NCI-H1436 (cell line): ENCODE measurements at places on chromosomes 1 and 21.

GRCh38 chr1:6049419-6049818, 3.7 kb downstream of the KCNAB2 start:
- DNase-seq = no peak

DNA sequence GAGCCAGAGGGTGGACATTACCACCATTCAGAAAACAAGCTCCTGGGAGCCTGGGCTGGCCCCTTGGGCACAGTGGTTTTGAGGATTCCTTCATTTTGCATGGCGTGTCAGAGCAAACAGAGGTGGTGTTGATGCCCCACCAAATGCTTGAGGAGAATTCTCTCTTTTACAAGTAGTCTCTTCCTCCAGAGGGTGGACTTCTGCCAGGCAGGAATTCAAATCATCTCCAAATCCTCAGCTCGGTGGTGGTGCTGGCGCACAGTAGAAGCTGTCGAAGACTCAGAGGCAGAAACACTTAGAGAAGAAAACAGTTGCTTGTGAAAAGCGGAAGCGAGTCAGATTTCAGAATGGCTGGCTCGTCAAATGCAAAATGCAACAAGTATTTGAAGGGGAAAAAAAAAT, 3.4 kb upstream of the CHI3L1 start:
- no peak for DNase-seq

DNA sequence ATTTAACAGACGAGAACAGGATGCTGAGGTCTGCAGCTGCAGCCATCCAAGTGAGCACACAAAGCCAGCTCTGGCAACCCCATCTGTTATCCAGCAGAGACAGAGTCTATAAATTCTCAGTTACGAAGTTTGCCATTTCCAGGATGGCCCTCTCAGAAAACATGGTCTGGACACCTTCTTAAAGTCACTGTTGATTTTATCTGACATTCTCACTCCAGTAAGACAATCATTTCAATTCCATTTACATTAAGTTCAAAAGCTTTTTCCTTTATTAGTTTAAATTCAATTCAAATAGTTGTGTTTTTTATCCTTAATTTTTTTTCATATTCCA, 125.5 kb downstream of the DMRTB1 start:
- no peak for DNase-seq

DNA sequence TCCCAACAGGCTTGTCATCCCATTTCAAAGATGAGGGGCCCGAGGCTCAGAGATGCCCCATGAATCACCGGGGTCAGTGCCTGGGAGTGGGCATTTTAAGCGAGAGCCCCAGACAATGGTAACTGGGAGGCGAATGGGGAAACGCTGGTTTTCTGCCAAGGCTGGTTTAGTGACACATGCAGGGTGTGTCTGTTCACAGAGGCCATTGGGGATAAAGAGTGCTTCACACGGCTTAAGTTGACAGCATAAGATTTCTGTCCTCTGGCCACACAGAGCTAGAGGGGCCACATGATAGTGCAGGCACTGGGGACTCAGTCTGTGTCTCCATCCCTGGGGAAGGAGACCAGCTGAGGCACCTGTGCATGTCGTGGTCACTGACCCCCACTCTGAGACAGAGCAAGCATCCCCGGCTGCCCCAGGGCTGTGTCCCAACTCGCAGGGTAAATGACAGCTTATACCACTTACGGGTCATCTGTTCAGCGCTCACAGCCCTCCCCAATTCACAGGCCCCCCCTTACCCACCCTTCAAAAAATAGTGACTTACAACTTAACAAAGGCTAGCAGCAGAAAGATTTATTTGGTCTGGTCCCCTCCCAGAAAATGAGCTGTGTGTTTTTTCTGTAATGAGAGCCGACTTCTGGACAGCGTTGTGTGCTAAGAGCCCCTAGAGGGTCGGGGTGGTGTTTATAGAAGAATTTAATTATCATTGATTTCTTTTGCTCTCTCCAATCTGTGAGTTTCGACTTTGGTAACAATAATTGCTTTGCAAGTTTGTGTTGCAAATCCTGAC, 34.9 kb upstream of the ARHGEF16 start:
- DNase-seq = peak; percentile 59

- no peak for DNase-seq
Observed at GRCh38 chr1:64631346-64632034, 113.4 kb upstream of the RAVER2 start.

GRCh38 chr1:11804666-11805421, 920 bp downstream of the MTHFR start:
- peak; percentile 30 for DNase-seq

- DNase-seq = no peak
Observed at GRCh38 chr21:22758478-22758877, 1760.3 kb downstream of the NCAM2 start.

DNA sequence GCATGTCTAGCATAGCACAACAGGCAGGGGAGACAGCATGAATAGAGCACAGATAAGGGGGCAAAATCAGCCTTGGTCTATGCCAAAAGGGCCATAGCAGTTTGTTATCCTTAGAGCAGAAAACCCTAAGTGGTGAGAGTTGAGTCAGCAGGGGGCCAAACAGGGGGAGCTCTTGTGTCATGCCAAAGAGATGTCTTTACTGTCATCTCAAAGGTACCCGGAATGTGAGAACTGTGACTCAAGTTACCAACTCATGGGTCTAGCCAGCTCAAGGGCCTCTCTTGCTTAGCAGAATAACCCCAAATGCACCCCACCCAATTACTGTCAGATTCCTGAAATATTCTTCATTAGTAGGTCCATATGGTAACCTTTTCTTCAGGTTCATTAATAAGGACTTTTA, 45.9 kb upstream of the NRDC start:
- no peak for DNase-seq

DNA sequence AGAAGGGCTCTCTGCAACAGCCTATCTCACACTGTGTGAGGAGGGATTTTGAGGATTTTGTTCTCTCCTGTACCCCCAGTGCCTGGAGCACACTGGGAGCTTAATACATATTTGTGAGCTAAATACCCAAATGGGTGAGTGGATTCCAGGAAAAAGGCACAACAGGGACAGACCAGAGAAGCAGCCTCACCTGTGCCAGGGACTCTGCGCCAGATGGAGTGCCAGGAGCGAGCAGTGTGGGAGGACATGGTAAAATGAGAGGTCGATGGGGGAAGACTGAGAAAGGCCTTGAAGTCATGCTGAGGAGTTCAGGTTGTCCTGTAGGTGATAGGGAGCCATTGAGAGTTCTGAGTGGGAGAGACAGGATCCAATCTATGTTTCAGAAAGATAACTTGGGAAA, 11.0 kb upstream of the KCNA2 start:
- no peak for DNase-seq

DNA sequence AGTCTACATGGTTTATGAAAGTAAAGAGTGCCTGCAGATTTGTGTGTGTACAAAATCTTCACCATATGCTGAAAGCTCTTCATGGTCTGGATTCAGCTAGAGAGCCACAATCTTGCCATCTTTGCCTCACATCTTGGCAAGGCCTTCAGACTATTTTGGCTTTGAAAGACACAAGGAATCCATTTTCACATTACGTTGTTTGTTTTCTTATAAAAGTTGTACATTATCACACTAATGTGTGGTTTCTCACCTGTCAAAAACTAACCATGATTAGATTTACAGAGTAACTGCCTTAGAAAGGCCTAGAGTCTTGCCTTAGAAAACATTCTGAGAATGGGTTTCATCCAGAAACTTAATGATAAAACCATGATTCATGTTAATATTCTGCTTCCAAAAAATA, 494.6 kb downstream of the NEGR1 start:
- no peak for DNase-seq

GRCh38 chr21:16279731-16280581, 550.2 kb downstream of the USP25 start:
- no peak for DNase-seq

- DNase-seq = no peak
Observed at GRCh38 chr1:184161071-184161698, 109.7 kb downstream of the TSEN15 start.

DNA sequence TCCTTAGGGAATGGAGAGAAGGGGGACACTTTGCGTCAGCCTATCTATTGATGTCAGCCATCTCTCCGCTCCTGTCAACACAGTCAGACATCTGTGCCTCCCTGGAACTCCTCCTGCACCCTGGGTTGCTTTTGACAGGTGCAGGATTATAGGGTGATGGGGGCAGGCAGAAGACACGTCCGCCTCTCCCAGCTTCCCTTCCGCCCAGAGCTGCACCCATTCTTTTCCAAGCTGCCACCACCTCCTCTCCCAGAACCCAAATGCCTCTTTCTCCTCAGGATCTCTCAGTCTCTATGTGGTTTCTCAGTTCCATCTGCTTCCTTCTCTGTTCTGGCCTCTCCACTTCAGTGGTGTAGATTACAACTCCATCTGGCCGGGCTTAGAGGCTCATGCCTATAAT, 17.1 kb upstream of the KIF1B start:
- no peak for DNase-seq

- no peak for DNase-seq
Observed at GRCh38 chr21:38989745-38990423, 184.2 kb downstream of the ETS2 start.

GRCh38 chr1:2378441-2378851, 12.9 kb downstream of the MORN1 start:
- DNase-seq = no peak

DNA sequence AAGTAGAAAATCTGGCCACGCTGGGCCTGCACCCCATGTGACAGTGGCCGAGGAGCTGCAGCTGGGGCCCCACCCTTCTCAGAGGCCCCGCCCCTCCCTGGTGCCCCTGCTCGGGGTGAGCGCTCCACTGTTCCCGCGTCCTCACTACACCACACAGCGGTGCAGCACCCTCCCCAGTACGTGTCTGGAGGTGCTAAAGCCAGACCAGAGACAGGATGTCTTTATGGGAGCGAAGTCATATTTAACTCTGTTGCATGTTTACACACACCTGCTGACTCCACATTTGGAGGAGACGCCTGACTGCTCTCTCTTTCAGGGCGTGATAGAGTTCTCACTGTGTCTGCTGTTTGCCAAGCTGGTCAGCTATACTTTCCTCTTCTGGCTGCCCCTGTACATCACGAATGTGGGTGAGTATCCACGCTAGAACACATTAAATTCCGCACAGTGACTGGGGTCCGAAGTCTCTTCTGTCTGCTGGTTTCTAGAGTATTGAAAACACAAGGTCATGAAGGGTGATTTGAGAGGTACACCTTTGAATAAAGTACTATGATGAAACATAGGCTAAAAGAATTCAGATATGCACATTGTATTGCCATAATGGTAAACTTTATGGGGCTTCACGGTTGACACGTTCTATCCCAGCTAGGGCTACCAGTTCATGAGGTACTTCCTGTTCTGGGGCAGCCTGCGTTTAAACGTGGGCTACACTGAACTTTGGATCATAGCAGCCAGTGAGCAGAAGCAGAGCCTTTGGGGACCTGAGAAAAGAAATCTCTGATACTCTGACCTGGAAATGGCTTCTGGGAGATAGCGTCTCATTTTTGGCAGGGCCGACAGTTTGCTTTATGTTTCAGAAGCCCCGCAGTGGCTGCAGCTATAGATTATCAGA, 48.4 kb downstream of the SLC37A1 start:
- no peak for DNase-seq

GRCh38 chr1:247578946-247579460, 9.2 kb upstream of the OR2G2 start:
- no peak for DNase-seq

GRCh38 chr1:167492481-167492910, 25.8 kb downstream of the CD247 start:
- no peak for DNase-seq

DNA sequence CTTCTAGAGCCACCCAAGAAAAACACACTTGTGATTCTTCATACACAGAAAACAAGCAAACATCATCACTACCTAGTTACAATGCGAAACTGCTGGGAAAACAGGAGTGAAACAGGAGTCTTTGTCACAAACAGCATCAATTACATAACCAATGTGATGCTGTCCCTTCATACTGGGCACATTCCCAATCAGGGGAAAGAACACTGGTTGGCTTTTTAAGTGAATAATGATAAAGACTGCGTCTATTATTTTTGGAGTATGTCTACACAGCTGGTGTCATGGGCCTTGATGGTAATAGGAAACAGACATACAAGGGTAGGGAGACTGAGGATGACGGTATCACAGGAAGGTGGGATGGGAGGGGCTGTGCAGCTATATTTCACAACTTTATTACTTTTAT, 43.3 kb downstream of the SIPA1L2 start:
- DNase-seq = peak; percentile 67

DNA sequence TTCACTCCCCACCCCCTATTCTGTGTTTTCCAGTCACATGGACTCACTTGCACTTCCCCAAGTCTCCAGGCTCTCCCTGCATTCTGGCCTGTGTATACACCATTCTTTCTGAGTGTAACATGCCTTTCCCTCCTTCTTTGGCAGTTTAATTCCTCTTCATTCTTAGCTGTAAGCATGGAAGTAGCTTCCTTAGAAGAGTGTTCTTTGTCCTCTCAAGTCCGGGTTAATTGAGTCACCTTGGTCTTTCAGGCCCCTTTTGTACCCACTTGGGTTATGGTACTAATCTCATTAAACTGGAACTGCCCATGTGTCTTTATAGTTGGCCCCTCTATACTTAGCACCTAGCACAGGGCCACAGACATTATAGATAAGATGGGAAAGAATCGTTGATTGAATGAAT, 525.3 kb upstream of the ADGRL4 start:
- no peak for DNase-seq

GRCh38 chr1:234322979-234323378, 50.3 kb upstream of the COA6 start:
- no peak for DNase-seq

DNA sequence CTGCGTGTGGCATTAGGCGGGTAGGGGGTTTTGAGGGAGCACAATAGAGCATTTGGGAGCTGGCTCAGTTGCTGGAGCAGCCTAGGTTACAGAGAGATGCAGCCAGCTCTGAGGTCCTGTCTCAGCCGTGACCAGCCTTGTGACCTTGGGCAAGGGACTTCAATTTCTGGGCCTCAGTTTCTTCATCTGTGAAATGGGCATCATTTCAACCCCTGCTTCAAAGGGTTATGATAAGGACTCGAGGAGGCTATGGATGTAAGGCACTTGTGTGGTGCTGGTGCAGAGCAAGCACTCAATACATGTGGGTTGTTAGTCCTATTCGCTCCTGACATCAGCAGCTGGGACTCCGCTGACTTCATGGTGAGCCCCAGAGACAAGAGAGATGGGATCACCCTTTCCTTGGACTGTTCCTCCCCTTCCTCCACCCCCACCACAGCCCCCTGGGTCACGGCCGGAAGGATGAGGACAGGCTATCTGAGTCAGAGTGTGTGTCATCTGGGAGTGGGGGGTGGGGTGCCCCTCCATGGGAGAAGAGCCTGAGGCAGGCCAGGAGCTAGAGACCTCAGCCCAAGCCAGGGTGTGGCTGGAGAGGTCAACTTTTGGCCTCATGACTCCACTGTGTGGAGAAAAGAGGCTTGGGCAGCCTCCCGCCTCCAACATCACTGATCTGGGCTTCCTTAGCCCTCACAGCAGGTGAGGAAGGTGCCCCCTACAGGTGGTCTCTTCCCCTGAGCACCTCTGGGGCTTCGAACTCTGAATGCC, 71.4 kb upstream of the ZBTB40 start:
- no peak for DNase-seq

DNA sequence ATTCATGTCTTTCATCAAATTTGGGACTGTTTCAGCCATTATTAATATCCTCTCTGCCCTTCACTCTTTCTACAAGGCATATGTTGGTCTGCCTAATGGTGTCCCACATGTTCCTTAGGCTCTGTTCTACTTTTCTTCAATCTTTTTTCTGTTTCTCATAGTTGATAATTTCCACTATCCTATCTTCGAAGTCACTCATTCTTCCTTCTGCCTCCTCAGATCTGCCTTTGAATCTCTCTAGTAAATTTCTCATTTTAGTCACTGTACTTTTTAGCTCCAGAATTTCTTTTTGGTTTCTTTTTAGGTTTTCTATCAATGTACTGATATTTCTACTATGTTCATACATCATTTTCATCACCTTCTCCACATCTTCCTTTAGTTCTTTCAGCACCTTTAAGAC, 20.0 kb upstream of the NIBAN1 start:
- DNase-seq = no peak

- no peak for DNase-seq
Observed at GRCh38 chr1:31000301-31000700, 65.2 kb downstream of the PUM1 start.
